Naive thymus-derived CD8-positive, alpha-beta T cell (primary cell): ENCODE measurements at places on chromosomes 6 and 20.
A peak's percentile ranks its signal among the peaks of the same experiment; 100 is the strongest.

DNA sequence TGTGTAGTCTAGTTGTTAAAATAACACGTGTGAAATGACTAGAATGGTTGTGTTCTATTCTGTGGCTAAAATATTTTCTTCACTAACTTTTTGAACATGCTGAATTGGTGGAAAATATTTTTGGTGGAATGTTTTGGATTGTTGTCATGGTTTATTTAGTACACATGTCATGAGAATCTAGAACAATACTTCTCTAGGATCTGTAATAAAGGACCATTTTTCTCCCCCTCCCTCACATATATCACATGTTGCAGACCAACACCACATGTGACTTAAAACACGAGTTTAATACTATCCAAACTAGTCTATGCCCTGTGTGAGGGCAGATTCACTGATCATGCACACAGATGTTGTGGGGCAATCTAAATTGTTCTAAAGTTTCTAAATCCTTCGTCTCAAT is 29.2 kb downstream of the FIG4 start:
- no peak for DNase-seq

- DNase-seq = no peak
These were observed 23.2 kb upstream of the YWHAB start for GRCh38 chr20:44862286-44862685.

DNA sequence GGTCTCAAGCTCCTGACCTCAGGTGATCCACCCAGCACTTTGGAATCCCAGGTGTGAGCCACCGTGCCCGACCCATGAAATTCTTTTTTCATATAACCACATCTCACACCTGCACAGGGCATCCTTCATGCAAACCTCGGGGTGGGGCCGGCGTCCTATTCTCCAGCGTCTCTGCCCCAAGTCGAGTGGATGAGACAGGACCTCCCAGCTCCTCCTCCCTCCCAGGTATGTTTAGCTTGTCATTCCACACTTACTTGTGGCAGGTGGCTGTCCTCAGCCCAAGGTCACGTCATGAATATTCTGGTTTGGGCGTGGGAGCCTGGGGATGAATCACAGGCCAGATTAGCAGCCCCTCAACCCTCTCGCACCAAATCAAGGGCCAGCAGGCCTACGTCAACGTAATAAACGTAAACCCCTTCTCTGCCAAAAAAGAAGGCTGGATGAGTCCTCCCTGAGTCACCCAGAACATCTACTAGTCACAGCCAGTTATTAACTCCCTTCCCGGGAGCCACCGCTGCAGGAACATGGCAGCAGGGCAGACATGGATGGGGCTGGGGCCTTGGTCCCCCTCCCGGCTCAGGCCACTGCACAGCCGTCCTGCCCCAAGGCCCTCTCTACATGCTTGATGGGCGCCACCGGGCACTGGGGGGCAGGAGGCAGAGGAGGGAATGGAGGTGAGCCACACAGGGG is 91.7 kb downstream of the YTHDF1 start:
- DNase-seq = no peak

DNA sequence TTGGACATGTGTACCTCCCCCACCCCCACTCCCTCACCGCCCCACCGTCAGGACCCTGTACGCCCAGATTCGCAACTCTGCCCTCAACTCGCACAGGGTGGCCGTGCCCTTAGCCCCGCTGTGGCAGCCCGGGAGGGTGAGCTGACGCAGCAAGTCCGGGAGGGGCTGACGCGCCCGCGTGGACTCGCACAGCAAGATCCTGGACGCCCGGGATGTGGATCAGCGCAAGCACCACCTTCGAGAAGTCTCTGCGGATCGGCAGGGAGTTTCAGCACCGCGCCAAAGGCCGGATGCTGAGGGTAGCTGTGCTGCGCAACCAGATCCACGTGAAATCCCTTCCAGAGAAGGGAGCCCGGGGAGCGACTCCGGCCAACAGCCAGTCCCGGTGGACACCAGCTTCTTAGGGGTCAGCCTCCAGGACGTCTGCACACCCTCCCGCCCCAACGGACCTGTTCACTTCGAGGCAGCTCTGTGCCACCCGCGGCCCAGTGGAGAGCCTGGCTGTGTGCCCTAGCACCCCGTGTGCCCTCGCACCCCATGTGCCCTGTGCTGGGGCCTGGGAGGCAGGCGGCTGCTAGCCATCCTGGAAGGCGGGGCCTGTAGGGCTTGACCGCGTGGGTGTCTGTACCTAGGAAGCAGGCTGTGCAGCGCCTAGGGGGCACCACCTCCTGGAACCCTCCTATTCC is 6.7 kb upstream of the GJA10 start:
- peak; percentile 0 for DNase-seq

DNA sequence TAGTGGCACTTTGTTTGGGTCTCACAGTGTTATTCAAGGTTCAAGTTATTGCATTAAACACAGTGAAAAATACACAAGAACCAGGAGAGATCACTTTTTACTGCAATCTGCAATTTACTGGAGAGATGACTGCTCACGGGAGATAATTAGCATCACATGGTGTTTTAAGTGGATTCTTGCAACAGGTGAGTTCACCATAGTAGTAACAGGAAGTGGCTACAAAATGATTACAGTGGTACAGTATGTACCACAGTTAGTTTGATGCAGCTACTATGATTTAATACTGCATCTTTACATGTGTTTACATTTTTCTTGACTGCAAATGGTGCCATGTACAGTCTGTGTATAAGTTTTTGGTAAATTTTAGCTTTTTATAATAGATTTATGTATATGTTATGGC is 96.5 kb upstream of the SCP2D1 start:
- no peak for DNase-seq

- no peak for DNase-seq
These were observed 225.7 kb downstream of the ATXN1 start for GRCh38 chr6:16535564-16535963.

GRCh38 chr20:52031206-52031562 is 160.4 kb downstream of the ZFP64 start:
- DNase-seq = no peak

DNA sequence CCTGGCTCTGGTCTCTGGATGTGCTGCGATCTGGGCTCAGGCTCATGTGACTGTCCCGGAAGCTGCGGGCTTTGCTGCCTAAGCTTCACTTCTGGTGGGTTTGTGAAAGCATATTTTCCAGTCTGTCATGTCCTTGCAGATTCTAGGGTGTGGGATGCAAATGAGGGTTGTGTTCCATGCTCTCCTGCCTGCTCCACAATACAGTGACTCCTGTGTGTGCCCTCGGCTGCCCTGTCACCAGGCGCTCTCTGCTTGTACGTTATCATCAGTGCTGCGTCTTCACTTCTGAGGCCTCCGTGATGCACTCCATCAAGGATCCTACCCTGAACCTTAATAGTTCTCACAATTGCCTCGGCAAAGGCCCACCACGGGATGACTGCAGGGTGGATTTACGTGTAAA is 84.2 kb downstream of the TTLL2 start:
- no peak for DNase-seq

- DNase-seq = no peak
These were observed at the start of gene TCF21 for GRCh38 chr6:133888929-133889556. TSS of gene TCF21 (plus strand) at chr6:133889113. CDS start at chr6:133889398, 285 bp downstream.

GRCh38 chr20:20173254-20173653 is 120.9 kb downstream of the CFAP61 start:
- DNase-seq = no peak

DNA sequence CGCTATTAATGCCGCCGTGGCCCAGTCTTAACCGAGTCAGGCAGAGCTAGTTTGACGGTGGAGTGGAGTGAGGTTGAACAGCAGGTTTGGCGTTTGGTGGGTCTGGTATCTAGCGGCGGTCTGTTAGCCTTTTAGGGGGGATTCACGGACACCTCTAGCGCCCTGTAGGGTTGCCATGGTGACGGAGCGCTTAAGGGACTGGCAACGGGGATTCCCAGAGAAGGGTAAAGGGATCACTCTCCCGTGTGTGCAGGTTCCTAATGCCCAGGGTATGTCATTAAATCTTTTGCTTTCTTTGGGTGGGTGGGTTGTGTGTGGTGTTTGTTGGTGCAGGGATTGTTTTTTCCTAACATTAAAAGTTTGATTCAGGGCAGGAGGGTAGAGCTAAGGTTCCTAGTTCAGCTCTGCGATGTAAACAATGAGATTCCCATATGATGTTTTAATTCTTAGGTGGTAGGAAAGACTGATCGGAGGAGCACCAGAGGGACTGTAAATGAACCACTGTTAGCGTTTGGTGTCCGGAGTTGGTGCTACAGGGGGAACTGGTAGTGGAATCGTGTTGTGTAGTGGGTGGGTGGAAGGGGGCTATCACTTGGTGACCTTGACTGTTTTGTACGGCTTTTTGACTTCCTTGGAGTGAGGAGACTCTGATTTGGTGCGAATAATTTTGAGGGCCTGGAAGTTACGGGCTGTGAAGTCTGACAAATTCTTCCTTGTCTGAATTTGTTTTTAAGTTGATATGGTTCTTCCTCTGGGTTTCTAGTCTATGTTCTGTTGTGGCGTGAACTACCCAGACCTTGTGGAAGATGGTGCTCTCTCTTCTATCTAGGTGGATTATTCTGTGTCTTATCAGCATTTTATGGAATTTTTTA is 5.0 kb downstream of the BRD2 start:
- peak; percentile 37 for DNase-seq

DNA sequence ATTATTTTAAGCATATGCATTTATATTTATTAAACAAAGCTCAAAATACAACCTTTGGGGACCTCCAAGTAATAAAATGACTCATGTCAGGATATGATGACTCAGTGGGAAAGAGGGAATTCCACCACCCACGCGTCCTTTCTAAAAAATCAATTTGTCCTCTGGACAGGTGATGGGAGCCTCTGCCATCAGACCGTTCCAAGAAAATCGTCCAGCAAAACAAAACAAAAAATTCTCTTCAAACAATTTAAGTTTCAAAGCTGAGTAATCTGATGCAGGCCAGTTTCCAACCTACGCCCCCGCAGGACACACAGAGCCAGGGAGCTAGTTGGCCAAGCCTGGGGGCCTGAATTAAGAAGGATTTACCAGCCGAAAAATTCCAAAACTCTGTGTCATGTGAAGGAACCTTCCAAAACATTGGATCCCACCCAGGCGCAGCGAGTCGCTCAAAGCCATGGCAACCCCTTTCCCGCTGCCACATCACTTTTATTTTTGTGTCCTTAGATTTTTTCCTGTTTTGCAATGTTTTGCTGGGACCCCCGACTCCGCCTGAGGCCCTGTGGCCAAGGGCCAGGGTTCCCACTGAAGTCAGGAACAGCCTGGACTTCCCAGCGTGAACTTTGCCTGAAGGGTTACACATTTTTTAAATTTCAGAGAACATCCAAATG is 95.3 kb downstream of the NFATC2 start:
- no peak for DNase-seq

DNA sequence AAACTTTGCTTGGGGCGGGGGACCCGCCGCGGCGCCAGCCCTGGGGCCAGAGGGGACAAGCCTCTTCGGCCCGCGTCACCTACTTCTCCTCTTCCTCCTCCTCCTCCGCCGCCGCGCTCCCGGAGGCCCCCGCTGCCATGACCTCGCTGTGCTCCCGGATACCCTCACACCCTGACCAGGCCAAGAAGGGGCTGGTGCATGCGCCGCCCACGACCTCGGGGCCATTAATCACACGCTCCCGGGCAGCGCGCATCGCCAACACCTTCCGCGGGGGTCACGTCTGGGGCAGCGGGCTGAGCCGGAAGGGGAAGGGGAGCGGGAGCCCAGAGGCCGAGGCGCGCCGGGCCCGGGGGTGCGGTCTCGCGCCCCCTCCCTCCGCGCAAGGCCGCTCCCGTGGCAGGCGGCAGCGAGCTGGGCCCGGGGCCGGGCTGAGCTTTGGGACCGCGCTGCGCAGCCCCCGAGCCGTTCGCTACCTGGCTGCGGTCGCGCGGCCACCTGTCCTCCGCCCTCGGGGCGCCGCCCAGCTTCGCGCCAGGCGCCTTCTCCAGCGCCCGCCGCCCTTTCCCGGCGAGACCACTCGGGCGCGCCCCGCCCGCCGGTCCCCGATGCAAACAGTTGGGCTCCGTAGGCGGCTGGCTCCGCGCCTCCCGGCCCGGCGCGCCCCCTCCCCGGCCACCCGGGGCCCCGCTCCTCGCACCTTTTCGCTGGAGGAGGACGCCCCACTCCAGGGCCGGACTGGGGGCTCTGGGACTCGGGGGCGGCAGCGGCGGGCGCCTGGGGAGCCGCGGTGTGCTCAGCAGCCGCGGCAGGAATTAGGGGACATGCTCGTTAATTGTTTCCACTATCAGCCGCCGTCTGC is 575 bp upstream of the CNR1 start:
- no peak for DNase-seq
